Sigmoid colon (tissue), 7 donors: ENCODE measurements at places on chromosomes 5 and 9. TPM values are rescaled to one million over a fixed set of nuclear protein-coding genes. Genes with fewer than 3 reads are reported as not detected.

GRCh38 chr5:122753500-122753899 is 21.4 kb upstream of the SNX2 start:
- no peak for DNase-seq

GRCh38 chr5:153974131-153974812 is 64.4 kb downstream of the FAM114A2 start:
- no peak for DNase-seq

DNA sequence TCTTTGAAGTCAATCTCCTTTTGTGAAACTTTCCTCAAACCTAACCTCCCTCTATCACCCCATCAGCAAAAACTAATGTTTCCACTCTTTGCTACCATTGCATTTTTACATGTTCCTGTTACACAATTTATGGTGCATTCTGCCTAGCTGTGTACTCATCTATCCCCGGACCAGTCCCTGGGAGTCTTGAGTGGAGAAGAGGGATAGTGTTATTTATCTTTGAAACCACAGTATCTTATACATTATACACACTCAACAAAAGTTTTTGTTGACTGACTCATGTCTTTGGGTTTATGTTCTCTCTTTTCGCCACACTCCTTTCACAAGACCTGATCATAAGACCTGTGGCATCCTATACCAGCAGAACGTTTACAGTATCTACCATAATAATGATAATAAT is 26.4 kb downstream of the TNFAIP8 start:
- DNase-seq = no peak

DNA sequence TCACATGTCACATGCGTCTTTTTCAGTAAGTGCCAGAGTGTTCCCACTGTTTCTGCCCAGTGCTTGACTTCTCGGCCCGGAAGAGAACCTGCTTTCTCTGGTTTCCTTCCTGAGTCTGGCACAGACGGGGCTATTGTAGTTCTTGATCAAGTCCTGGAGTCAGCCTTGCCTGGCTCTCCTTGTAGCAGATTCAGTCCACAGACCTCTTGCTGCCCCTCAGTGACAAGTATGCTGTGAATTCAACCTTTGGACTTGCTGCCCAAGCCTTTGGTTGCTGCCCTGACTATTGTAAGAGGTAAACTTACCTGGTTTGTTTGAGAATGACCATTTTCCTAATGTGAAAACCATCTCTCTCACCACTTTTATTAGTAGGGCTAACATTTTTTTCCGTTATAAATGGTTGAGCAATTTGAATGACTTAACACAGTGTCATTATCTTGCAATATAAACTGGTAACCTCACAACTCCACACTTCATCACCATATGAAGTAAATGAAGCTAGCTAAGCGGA is 24.7 kb downstream of the ZBTB34 start:
- no peak for DNase-seq

GRCh38 chr9:28293369-28294090 is 720.2 kb upstream of the C9orf72 start:
- DNase-seq = no peak

DNA sequence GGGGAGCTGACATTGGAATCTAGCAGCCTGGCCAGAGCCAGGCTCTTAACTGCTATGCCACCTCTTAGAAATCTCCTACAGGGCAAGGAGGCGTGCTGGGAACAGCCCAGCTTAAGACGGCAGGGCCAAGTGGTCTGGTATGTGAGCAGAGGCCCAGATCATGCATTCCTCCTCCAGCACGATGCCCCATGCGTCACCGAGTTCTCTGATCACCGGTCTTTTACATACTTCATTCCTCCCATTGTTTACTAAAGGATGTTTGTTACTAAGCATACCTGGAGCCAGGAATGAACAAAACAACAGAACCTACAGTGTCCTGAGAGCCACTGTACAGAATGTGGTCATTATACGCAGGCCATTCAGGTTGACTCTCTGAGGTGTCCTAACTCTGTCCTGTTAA is 73.8 kb downstream of the TRIO start:
- no peak for DNase-seq

- no peak for DNase-seq
These were observed 55.3 kb upstream of the RAD23B start for GRCh38 chr9:107227774-107228173.

GRCh38 chr9:81652058-81652687 is 37.2 kb downstream of the TLE1 start:
- DNase-seq = no peak

- DNase-seq = peak; percentile 91
These were observed 8.6 kb upstream of the PTGES start for GRCh38 chr9:129761293-129761900.

DNA sequence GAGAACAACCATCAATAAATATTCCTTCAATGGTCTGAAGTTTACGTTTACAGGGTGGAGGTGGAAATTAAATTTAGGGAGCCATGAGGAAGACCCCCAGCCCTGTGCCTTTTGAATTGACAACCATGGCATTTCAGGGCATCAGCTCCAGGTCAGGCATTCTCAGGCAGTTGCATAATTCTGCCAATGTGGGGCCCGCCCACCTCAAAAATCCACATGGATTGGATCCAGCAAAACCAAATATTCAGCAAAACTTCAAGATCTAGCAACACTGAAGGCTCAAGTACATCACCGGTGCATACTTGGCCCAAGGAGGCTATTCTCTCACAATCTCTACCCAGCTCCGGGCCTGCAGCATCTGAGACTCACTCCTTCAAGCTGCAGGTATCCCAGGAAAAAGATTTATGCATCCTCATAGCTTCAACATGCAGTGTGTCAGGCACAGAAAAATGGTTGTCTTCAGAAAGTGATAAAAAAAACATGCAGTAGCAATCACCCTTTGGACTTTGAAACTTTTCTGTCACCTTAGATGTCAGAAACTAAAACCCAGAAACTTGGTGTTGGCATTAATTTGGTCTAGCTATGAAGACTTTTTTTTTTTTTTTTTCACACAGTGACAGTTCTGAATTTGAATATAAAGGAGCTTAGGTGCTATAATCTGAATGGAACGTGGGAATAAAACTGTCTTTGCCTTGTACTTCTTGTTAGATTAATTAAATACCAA is 21.4 kb upstream of the ANXA2R start:
- no peak for DNase-seq

DNA sequence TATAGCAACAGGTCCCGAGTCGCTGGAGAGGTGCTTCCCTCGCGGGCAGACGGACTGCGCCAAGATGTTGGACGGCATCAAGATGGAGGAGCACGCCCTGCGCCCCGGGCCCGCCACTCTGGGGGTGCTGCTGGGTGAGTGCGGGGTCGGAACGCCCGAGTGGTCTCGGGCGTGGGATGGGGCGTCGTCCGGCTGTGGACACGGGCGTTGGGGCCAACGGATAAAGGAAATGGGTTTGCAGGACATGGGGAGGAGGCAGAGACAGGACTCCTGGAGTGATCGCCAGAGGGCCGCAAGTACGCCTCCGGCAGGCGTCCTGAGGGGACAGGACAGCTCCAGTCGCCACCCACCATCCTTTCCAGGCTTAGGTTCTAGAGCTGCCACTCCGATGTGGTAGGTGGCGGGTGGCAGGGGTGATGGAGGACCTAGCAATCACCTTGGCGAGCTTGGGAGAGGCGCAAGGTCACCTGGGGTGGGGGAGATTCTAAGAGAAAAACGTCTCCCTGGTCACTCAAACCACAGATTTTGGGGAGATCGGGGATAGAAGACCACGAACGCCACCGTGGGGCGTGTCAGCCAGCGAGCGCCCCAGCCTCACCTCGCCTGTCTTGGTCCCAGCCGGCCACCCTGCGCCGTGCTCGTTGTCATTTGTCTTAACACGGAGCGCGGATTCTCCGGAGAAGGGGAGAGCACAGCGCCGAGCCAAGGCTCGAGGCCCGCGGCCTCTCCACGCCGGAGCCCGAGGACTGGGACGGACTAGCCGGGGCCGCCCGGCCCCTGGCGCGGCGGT is 922 bp downstream of the LMX1B start:
- peak; percentile 35 for DNase-seq

GRCh38 chr9:16039988-16040761 is 487.3 kb downstream of the CCDC171 start:
- DNase-seq = no peak

GRCh38 chr5:43772458-43772763 is 169.4 kb downstream of the NNT start:
- DNase-seq = no peak

- DNase-seq = no peak
These were observed 38.1 kb downstream of the INSYN2B start for GRCh38 chr5:169942181-169942580.

- peak; percentile 87 for DNase-seq
These were observed 1.3 kb upstream of the CARD19 start for GRCh38 chr9:93094658-93095204.

DNA sequence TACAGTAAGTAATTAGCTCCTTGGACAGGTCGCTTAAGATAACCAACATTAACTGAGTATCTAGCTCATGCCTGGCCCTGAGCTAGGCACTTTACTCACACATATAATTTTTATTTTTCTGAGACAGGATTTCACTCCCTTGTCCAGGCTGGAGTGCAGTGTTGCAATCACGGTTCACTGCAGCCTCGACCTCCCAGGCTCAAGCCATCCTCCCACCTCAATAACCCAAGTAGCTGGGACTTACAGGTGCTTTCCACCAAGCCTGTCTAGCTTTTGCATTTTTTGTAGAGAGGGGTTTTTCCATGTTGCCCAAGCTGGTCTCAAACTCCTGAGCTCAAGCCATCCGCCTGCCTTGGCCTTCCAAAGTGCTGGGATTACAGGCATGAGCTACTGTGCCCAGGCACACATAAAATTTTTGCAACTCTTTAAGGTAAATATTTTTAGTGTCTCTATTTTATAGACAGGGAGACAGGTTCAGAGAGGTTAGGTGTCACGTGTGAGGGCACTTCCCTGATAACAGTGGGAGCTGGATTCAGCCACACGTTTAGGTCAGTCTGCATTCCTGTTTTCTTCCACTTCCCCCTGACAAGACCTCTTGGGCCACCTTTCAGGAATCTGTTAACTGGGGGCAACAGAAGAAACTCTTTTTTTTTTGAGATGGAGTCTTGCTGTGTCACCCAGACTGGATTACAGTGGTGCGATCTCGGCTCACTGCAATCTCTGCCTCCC is 18.2 kb downstream of the HBEGF start:
- no peak for DNase-seq

DNA sequence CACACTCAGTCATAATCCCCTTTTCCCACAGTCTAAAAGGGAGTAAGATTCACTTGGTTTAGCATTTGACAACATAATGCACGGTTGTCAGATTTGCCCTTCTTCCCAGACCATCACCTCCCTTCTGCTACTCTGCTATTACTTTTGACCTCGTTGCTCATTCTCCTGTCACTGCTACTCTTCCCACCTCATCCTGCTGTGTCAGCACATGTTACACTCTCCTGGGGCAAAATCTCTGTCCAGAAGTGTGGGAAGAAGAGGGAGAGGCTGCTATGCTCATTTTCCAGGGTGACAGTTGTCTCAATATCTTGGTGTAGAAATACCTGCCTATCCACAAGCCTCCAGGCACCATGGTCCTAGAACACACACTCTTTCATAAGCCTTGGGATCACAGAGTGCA is 449.9 kb upstream of the PIK3R1 start:
- DNase-seq = no peak

DNA sequence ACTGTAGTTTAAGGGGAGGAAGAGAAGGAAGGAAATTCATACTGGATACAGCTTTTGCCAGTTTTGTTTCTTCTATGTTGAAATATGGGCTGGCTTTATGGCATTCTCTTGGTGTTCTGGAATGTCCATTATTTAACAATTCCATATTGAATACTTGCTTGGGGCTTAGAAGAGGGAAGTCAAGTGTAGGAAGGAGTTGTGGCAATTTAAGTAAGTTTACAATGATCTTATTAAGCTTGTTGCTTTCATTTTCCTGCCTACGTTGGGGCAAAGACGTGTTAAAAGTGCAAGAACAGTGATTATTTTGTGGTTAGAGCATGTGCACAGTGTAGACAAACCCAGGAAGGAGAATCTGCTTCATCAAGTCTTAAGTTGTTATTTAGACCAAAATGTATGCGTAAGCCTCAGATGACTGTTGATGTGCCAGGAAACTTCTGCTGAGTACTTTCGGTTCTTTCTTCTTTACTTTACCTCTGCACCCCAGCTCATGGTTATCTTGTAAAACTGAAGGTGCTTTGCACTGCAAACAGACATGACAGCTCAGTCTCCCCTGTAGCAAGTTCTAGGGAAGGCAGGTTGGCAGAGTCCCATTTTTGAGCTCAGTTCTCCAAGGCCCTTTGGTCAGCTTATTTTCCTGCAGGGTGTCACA is 75.8 kb downstream of the F2RL2 start:
- DNase-seq = no peak

The FOXD4L3 gene
- not detected for polyA plus RNA-seq

The PDCD1LG2 gene
- polyA plus RNA-seq = 0.60 TPM

The FOXD4L5 gene
- polyA plus RNA-seq = 0.04 TPM

The HK3 gene
- 1.8 TPM for polyA plus RNA-seq

The OR13C3 gene
- polyA plus RNA-seq = not detected

The PCDHB4 gene
- polyA plus RNA-seq = 0.60 TPM

The NOXA1 gene
- polyA plus RNA-seq = 15.4 TPM
